Fibroblast of villous mesenchyme (primary cell): ENCODE measurements at places on chromosomes 11 and 22.

DNA sequence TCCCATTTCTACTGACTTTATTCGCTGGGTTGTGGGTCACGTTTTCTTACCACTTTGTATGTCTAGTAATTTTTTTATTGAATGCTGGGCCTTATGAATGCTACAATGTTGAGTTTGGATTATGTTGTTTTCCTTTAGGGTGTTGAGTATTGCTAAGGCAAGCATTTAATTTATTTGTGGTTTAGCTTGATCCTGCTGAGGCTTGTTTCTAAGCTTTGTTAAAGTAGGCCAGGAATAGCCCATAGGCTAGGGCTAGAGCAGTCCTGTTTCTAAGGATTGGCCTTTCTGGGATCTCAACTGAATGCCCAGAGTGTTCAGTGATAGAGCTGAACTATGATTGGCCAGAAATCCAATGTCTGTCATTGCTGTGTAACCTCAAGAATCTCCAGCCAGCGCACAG lies 56.1 kb upstream of the LDLRAD3 start:
- no peak for DNase-seq

DNA sequence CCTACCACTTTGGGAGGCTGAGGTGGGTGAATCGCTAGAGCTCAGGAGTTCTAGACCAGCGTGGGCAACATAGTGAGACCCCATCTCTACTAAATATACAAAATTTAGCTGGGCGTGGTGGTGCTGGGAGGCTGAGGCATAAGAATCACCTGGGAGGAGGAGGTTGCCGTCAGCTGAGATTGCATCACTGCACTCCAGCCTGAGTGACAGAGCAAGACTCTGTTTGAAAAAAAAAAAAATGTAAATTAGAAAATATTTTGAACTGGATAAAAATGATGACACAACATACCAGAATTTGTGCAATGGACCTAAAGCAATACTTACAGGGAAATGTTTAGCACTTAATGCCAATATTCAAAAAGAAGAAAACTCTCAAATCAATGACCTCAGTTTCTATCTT lies 46.4 kb downstream of the ATG16L2 start:
- DNase-seq = no peak

DNA sequence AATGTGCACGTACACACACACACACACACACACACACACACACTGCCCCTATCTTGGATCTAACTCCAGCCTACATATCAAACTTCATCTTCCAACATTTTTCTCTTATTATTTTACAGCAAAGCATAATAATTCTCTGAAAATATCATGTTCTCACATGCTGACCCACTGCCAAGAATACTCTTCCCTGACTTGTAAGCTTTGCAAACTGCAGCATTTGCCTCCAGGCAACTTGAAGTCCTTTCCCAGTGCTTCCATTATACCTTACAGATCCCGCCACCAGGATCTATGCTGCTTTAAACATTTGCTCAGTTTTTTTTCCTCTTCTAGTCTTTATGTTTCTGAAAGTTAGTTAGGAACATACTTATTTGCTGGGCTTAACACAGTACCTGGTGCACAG lies 483.3 kb upstream of the ARHGAP42 start:
- DNase-seq = no peak

- no peak for DNase-seq
These were observed 8.5 kb downstream of the CRYBB1 start for GRCh38 chr22:26609287-26609686.

- DNase-seq = peak; percentile 69
These were observed 55.8 kb upstream of the RRAS2 start for GRCh38 chr11:14414470-14415461.

GRCh38 chr11:17684550-17684949 lies 34.8 kb upstream of the MYOD1 start:
- DNase-seq = no peak
